Panc1 (cell line): ENCODE measurements at places on chromosomes 11 and 22.

DNA sequence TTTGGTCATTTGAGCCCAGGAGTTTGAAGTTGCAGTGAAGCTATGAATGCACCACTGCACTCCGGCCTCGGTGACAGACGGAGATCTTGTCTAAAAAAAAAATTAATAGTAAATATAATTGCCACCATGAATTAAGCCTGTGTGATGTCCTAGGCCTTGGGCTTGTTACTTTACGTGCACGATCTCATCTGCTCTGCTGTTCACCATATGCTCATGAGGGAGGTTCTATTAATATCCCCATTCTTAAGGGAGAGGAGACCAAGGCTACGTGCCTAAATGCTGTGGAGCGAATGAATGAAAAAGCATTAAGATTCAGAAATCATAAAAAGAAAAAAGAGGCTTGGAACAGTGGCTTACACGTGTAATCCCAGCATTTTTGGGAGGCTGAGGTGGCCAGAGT lies 2.6 kb upstream of the ATG2A start:
- no peak for DNase-seq

- DNase-seq = peak; percentile 22
Observed at GRCh38 chr11:55942785-55943392, 6.7 kb upstream of the OR5I1 start.

DNA sequence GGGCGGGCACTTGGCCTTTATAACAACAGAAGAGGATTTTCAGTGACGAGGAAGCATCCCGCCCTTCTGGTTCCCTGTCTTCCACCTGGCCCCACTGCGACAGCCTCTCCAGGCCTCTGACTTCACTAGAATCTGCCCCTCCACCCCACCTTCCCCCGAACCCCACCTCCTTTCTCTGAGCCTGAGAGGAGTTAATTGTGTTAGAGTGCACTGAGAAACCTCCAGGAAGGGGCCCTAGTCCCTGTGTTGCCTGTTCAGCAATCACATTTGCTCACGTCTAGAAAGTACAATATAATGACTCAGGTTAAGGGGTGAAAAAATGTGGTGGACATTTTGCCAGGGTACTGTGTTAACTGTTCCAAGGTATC lies 38.8 kb downstream of the PTPRJ start:
- DNase-seq = no peak

DNA sequence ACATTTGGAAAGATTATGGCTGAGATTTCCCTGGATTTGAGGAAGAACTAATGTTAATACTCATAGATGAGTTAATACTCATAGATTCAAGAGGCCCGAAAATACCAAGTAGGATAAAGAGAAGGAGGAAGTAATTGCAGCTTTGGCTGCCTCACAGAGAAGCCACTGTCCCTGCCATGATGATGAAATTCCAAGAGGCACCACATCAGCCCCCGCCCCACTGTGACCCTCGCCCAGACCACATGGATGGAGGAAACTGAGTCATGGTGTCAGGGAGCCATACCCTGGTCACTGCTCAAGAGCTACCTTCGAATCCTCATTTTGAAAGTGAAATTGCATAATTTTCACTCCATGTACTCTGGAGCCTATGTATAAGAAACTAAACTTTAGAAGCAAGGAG lies 92.9 kb upstream of the SLC22A12 start:
- no peak for DNase-seq
